ENCODE measurements at places on chromosomes 5 and 9.

DNA sequence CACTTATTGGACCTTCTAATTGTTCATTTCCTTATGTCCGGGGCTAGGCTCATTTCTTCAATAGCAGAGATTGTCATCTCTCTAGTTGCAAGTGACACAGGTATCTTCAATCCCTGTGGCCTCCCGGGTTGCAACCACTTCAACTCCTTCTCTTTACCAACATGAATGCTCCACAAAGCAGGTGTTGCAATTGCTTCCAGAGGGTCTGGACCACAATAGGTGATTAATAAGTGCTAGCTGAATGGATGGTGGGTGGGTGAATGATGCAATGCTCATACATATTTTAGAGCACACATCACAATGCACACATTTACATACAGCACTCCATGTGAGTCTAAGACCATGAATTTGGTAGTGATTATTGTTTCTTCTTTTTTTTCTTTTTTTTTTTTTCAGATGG is 2.6 kb downstream of the CEMIP2 start:
- no peak for DNase-seq

DNA sequence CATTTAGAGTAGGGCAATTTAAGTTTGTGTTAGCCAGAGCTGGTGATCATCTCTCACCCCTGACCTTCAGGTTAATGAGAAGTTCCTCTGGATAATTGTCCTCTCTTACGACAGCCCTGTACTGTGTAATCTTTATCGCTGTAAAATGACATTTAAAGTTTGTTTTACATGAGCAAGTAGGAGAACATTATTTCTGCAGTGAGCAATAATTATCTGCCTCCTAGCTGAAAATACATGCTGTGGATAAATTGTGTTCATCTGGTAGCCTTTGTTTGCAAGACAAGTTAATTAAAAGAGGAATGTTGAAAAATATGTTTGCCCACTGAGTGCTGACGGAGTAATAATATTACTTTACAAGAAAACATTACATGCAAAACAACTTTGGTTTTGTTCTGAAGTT is 1083.8 kb upstream of the NUDT12 start:
- no peak for DNase-seq

DNA sequence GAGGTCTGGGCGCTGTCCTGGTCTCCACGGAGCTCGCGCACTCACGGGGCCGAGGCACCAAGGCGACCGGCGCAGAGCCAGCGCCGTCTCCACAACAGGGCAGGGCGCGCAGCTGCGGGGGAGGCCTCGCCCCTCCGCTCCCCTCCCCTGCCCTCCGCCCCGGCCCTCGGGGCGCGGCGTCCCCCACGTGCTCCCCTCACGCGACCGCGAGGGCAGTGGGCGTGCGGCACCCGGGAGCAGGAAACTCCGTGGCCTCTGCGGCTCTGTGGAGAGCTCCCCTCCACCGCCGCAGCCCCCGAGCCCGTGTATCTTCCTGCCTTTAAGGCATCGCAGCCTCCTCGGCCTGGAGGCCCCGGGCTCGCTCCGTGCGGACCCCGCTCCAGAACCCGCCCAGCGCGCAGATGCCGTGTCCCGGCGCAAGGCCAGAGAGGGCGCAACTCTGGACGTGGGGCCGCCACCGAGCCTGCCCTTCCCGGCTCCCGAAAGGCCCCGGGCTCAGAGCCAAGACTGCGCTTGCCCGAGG is 708 bp upstream of the TUBB4B start:
- peak; percentile 45 for DNase-seq

- no peak for DNase-seq
Observed at GRCh38 chr5:169006842-169007790, 293.8 kb downstream of the SLIT3 start.

DNA sequence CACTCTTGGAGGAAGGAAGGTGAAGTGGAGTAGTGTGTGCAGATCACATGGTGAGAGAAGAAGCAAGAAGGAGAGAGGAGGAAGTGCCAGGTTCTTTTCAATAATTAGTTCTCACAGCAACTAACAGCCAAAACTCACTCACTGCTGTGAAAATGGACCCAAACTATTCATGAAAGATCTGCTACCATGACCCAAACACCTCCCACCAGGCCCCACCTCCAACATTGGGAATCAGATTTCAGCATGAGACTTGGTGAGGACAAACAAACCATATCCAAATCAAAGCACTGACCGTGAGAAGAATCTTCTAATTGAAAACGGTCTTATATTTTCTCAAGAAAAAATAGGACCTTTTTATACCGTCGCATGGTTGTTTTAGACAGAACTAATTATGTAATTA is 468.7 kb upstream of the TYRP1 start:
- no peak for DNase-seq

DNA sequence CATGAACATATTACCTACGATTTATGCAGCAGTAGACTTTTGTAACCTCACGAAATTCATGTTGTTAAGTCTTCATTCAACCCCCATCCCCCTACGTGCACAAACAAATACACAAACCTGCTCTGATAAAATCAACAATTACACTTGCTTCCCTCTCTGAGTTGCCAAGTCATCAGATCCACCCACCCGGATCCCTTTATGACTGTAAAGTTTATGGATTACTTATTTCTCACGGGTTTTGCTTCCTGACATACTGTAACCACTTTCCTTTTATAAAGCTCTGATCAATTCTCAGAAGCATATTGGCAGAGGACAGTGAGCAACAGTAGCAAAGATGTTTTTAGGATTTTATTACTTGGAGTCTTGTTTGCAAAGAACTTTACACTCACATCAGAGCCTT is 70.5 kb downstream of the MLLT3 start:
- no peak for DNase-seq

DNA sequence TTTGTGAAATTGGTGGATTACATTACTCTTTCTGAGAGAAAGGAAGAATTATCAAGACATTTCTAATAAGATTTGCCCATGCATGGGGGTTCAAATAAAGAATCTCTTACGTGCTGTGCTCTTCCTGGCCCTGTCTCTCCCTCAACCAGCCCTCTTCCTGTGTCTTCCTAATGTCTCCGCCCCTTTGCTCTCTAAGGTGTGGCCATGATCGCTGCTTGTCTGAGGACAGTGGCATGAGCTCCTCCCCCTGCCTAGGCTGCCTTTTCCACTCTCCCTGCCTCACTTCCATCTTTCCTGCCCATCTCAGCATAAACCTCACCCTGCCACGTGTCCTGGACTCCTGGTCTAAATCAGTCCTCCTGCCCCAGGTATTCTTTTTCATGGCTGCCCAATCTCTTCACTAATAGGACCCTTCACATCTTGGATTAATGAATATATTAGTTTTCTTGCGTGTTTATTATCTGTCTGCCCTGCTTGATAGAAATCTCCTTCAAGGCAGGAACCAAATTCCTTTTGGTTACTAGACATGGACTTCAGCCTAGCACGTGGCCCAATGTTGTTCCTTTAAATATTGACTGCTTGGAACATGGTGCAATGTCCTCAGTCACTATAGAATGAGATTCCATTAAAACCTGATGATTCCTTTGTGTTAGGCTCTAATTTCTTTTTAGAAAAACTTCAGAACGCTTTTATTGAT is 122.3 kb downstream of the MTRR start:
- no peak for DNase-seq

- DNase-seq = no peak
Observed at GRCh38 chr5:179874136-179874535, 15.5 kb upstream of the MRNIP start.

Measured in activated CD8-positive, alpha-beta memory T cell treated with anti-CD3 and anti-CD28 coated beads for 1 hour (primary cell).